ENCODE measurements at places on chromosomes 11 and 22.

DNA sequence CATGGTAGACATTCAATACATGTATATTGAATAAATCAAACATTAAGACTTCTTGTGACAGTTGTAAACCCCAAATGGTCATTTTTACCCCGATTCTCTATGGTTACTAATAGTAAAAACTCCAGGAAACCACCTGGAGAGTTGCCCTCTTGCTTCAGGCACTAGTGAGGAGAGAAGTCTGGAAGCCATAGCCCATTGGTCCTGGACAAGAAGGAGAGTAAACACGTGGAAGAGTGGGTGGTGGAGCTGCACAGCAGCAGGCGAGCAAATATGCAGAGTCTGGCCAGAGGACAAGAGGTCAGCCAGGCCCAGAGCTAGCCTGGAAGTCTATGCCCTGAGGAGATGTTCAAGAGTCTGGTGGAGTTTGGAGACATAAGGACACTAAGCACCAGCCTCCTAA, 17.7 kb downstream of the DCHS1 start:
- no peak for DNase-seq

DNA sequence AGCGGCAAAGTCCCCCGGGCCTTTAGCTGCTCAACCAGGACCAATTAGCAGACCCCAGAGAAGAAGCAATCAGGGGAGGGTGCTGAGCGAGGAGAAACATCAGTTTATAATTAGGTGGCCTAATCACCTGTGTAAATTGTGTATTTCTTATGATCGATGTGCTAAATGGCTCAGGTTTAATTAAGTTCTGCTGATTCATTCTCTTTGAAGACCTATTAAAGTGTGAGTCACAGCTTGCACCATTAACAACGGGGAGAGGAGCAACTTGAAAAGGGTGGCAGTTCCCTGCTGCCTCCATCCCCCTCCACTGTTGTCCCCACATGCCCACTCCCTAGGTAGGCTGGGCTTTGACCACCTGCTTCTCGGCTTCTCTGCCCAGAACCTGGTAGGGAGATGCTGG, 10.7 kb downstream of the ISX start:
- no peak for DNase-seq

DNA sequence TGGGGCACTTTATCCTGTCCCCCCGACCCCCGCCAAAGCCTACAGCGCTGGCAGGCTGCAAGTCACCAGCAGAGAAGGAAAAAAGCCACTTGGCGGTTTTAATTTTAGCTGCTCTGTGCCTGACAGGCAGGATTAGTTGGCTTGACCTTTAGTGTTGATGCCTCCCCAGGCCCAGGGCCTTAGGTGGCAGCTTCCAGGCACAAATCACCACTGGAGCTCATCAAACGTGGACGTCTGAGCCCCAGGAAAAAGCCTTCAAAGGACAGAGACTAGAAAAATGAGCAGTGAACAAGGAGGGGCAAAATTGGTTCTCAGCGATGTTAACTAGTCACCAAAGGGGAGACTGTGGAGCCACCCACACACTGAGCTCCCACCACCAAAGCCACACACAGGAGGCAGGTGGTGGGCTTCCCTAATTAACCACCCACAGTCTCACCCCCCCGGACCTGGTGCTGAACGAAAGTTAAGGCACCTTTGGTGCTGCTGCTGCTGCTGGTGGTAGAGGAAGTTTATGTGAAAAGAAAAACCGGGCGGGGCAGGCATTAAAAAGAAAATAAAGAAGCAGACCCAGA, 4.4 kb upstream of the PYGM start:
- DNase-seq: no peak

DNA sequence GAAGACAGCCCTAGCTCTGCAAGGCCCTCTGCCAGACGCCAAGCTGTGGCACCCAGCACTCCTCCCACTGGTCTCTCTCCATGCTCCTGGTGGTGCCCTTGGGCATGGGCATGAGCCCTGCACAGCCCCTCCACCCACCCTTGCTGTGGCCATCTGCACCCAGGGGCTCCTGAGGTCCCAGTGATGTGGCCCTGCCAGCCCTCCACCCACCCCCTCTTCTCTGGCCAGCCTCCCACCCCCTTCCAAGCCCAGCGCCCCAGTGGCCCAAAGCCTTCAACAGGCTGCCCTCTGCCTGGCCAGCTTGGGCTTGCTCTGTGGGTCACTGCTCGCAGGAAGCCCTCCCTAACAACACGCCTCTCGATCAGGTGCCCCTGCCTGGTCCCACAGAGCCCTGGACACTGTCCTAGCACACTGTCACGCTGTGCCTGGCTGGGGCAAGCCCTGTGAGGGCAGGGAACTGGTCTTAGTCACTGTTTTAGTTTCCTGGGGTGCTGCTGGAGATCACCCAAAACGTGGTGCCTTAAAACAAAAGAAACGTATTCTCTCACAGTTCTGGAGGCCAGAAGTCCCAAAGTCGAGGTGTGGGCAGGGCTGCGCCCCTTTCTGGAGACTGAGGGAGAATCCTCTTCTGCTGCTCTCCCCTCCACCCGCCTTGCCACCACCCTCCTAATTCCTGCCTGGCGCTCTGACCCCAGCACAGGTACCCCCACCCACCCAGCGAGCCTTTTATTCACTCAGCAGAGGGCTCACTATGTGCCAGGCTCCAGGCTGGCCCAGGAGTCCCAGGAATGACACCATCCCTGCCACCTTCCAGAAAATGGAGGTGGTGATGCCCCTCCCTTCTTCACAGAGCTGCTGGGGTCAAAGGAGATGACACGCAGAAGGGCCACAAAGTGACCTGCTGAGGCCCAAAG, 14.7 kb downstream of the SULT4A1 start:
- DNase-seq: no peak

- no peak for DNase-seq
Observed at GRCh38 chr11:35354644-35355043, 64.7 kb downstream of the SLC1A2 start.

- DNase-seq: no peak
Observed at GRCh38 chr11:61343792-61344745, 11.0 kb downstream of the TKFC start.

DNA sequence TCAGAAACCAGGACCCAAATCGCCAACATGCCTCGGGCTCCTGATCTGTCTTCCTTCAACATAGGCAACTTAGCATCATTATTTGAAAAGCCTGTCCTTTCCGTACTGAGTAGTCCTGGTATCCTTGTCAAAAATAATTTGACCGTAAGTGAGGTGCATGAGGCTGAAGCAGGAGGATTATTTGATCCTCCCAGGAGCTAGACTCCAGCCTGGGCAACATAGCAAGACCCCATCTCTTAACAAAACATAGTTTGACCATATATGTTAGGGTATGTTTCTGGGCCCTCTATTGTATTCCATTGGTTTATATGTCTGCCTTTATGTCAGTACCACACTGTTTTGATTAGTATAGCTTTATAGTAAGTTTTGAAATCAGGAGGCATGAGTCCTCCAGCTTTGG, 112.5 kb downstream of the MICAL3 start:
- DNase-seq: no peak

DNA sequence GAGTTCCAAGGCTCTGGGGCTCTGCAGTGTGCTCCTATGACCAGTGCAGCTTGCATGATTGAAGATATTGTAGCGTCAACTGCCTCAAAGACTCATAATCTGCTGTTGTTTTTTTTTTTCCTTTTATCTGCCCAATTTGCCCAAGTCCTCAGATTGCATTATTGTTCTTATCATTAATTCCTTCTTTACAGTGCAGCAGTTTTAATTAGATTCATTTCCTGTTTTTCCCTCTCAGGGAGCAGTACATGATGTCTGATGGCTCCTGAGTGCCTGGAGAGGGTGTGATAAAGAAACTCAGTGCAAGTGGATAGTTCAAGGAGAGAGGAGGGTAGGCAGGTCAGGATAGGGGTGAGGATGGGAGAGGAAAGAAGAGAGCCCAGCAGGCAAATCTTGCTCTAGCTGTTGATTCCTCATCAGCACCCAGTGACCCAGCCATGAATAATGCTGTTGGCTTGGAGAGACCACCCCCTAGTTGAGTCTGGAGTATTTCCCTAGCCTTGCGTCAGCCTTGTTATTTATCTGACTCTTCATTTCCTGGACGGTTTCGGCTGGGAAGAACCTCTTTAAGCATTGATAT, 219.6 kb upstream of the SESN3 start:
- DNase-seq: no peak

DNA sequence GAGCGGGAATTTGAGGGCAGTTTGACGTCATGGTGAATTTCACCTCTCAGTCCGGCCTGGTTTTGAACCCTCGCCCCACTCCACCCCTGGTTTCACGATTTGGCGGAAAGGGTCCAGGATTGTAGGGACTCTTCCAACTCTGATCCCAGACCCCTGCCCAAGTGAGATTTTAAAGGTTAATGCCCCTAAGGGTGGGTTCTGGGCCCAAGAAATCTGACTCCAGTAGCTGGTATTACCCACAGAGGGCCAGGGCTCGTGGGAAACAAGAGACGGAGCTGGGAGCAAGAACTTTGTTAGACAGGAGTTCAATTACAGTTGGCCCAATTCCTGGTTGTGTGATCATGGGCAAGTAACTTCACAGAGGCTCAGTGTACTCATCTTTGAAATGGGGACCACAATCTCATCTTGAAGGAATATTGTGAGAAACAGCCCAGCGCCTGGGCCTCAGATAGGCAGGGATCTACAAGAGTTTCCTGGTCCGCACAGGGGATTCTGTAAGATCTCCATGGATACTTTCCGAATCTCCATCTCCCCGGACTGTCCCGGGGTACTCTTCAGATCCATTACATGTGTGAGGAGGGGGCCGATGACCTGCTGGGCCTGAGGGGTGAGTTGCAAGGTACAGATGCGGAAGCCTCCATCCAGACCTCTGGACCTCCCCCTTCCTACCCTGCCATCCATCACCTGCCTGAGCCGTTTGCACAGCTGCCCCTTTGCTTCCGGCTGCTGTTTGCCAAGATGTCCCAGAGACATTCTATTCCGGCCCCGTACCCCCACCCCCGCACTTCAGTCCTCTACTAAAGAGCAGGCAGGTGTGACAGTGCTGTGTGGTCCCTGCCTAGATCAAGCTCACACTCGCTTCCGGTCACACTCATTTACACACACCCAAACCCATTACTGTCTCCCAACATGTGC, 687 bp upstream of the CALCA start:
- peak; percentile 72 for DNase-seq

GRCh38 chr11:47105974-47106373, 70.7 kb downstream of the ARFGAP2 start:
- DNase-seq: no peak

DNA sequence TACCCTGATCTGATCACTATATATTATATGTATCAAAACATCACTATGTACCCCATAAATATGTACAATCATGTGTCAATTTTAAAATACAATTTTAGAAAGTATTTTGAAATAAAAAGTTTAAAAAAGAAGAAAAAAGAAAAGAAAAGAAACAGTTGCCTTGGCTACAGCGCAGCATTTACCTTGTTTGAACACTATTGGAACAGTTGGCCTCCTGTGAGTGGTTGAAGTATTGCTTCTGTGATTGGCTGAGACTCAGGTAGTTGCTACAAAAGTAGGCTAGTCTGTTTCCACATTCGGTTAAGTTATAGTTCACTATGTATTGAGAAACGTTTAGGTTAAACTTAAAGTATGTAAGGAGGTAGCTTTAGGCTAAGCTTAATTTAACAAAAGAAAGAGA, 7.9 kb upstream of the DTX4 start:
- DNase-seq: no peak

GRCh38 chr11:69403556-69404215, 77.8 kb upstream of the LINC01488 start:
- no peak for DNase-seq

GRCh38 chr11:74683279-74683871, 47.9 kb downstream of the CHRDL2 start:
- no peak for DNase-seq
